ENCODE measurements at places on chromosomes 11 and 22.

GRCh38 chr22:39238101-39238466 lies 6.7 kb downstream of the PDGFB start:
- no peak for DNase-seq

GRCh38 chr11:130546901-130547694 lies 98.7 kb downstream of the ADAMTS15 start:
- DNase-seq: no peak

DNA sequence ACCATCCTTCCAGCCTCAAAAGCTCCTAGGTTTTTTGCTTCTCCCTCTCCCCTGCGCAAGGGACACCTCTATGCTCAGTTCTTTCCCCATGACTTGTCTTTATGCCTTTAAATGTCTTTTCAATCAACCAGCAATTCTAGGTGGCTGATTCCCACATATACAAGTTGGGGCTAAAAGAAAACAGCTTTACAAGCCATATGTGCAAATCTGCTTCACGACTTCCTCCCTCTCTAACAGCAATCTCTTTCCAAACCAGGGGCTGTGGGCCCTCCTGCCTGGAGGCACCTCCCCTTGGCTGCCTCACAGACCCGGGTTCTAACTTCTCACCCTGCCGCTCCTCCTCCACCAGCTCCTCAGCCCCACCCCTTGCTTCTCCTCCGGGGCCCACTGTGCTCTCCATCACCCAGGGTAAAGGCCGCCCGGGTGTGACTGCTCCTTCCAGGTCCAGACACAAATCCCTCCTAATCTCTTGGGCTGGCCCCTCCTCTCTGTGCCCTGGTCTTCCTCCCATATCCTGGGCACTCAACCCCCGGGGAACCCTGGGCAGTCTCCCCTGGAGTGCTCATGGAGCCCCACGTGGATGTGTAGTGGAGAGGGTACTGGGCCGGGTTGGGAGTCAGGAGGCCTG lies 14.1 kb downstream of the TMPRSS13 start:
- DNase-seq: no peak

DNA sequence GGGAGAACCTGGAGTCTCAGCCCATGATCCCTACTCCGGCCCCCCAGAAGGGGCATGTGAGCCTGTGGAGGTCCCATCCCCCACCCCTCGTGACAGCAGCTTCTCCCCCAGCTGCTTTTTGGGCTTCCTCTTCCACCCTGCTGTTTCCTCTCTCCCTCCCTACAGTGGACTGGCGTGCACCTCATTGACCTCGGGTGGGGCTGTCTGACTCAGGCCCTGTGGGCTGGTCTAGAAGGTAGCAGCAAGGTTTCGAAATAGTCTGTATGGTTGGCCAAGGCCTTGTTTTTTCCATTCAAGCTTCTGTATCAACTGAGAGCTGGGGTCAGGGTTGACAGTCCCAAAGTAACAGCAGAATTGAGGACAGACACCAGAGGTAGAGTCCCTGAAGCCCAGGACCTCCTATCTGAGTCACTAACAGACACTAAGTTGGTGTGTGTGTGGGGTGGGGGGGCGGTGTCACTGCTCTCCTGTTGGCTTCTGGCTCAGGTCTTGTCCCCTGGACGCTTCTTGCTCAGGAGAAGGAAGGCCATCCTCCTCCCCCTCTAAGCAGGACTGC lies 7.7 kb downstream of the SLC37A2 start:
- DNase-seq: no peak

GRCh38 chr11:115123641-115124040 lies 380.6 kb downstream of the CADM1 start:
- no peak for DNase-seq

- DNase-seq: no peak
These were observed 37.3 kb upstream of the POU2AF1 start for GRCh38 chr11:111416231-111416960.

- DNase-seq: peak; percentile 22
These were observed 85.9 kb upstream of the PPARA start for GRCh38 chr22:46064228-46064965.

- DNase-seq: no peak
These were observed 50.3 kb downstream of the CHRDL2 start for GRCh38 chr11:74680703-74681531.
